ENCODE measurements at places on chromosomes 3 and 15. TPM values are rescaled to one million over a fixed set of nuclear protein-coding genes. Genes with fewer than 3 reads are reported as not detected.

Gene BDH1
- not detected for total RNA-seq

GRCh38 chr3:152834776-152835600 is at the start of gene P2RY1:
P2RY1 (plus strand) TSS chr3:152835131; CDS start chr3:152835783, 652 bp downstream.
- peak; percentile 80 for DNase-seq

DNA sequence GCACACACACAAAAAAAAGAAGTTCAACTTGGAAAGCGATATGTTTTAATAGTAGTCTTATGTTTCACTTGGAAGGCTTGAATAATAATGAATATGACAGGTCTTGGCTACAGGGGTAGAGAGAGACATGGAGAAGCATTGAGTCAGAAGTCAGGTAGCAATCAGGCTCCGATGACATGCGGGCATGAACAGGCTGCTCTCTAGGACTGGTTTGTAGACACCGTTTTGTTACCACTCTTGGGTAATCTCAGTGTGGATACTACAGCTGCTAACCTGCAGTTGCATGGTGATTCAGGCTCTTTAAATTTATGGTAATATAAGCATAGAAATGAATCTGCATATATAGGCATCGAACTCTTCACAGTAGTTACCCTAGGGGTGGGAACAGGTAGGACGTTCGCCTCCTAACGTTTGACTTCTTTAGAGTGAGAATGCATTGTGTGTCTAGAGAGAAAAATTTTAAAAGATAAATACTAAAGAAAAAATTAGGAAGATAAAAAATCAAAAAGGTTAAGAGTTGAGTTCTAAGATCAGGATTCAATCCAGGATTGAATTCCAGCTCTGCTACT is 241.6 kb upstream of the KBTBD8 start:
- no peak for DNase-seq

GRCh38 chr3:2958551-2958950 is 151.6 kb downstream of the IL5RA start:
- no peak for DNase-seq

DNA sequence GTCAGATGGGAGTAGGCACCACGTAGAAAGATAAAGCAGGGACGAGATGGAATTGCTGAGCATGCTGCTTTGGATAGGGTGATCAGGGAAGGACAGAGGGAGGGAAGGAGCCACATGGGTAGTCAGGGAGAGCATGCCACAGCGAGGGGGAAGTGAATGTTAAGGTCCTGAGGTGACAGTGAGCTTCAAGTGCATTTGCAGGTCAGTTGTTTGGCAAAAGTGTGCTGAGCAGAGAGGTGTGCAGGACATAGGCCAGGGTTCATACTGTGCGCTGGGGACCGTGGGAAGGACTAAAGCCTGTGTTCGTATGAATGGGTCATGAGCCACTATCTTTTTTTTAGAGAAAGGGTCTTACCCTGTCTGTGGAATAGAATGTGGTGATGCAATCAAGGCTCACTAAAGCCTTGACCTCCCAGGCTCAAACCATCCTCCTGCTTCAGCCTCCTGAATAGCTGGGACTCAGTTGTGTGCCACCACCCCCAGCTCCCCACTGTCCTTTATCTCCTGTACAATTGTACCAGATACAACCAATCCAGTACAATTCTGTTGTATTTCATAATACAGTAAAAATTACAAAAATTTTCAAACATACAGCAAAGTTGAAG is 107.5 kb downstream of the DNAJB8 start:
- no peak for DNase-seq
